ENCODE measurements at places on chromosomes 16 and 17.

GRCh38 chr17:34241062-34241461 is 14.0 kb upstream of the CCL2 start:
- no peak for DNase-seq

GRCh38 chr17:48678141-48678971 is 44.0 kb downstream of the PRAC1 start:
- DNase-seq = peak; percentile 53

GRCh38 chr17:46157443-46158062 is 35.7 kb downstream of the KANSL1 start:
- DNase-seq = peak; percentile 31

- no peak for DNase-seq
Measured at GRCh38 chr17:12826431-12826830, 37.1 kb downstream of the ARHGAP44 start.

DNA sequence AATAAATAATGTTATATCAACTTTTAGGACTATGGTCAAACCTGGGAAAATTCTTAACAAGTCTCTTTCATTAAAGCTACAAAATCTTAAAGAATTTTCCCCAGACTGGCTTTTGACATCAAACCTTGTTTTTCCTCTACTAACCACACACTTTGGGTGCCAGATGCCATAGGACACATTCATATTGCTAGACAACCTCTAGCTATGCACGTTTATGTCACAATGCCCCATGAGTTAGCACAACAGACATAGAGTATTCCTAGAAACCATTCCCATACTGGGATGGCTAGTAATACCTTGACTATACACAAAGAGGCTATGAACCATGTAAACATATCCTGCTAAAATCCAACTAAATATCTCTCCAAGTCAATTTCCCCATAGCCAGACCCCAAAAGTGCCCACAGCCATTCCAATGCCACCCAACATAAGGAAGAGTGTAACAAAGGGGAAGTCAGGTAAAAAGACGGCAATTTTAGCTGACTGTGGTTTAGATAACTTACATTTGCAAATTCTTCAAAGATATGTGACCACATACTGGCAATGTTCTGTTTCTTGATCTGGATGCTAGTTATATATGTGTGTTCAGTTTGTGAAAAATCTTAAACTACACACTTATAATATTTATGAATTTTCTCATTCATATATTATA is 23.4 kb downstream of the SMURF2 start:
- no peak for DNase-seq

- DNase-seq = no peak
Measured at GRCh38 chr17:16512011-16512410, 20.0 kb upstream of the LRRC75A start.

DNA sequence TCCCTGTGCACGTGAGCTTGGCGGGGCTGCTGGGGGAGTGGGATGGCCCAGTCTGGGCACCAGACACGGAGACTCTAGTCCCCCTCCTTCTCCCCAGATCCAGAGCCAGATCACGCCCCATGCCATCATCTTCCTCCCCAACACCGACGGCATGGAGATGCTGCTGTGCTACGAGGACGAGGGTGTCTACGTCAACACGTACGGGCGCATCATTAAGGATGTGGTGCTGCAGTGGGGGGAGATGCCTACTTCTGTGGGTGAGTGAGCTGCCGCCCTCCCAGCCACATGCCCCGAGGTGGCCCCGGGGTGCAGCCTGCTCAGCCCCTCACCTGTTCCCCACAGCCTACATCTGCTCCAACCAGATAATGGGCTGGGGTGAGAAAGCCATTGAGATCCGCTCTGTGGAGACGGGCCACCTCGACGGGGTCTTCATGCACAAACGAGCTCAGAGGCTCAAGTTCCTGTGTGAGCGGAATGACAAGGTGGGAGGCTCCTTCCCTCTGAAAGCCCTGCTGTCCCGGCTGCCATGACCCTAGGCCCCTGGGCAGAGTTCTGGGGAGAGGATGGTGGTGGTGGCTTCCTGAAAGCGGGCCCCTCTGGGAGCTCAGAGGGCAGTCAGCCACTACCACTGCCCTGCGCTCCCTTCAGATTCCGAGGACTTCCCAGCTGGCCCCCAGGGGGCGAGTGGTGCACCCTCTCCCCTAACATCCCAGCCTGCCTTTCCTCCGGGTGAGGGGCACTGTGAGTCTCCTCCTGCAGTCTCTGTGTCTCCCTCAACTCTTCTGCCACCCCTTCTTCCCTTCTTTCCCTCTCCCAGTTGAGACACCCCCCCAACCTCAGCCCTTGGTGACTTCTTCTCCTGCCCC is 2.8 kb upstream of the C17orf107 start:
- DNase-seq = no peak

DNA sequence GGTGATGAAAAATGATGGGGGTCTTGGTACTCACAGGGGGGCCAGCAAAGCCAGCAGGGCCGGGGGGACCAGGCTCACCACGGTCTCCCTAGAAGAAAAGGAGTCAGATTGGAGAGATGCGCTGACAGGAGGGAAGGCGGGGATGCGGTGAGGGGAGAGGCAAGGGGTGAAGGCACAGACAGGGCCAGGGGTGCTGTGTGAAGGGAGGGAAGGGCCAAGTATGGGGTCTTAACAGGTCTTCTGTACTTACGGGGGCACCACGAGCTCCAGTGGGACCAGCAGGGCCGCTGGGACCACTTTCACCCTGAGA is 11.2 kb downstream of the COL1A1 start:
- no peak for DNase-seq

Measured in NCI-H226 (cell line).